ENCODE measurements at places on chromosomes 16 and 17.

DNA sequence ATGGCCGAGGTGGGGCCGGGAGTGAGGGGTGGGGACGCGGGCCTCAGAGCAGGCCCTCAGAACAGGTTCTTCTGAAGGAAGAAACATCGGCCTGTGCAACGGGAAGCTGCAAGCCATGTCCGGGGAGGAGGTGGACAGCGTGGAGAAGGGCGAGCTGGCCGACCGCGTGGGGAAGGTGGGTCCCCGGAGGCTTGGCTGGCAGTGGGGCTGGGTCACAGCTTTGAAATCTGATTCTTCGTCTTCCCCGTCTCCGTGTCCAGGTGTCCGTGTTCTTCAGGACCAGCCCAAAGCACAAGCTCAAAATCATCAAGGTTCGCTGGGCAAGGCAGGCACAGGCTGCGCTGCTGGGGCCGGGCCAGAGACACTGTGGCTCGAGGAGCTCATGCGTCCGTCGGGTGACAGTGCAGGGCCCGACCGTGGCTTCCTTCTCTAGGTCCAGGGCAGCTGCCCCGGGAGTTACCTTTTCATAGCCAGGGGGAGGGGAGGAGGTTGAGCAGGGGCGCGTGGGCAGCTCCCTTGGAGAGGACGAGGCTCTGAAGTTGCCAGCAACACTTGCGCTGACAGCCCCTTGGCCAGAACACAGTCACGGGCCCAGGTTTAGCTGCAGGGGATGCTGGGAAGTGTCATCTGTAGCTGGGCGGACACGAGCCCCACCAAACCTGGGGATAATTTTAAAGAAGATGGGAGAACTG, 51.3 kb downstream of the MEAK7 start:
- DNase-seq = no peak

DNA sequence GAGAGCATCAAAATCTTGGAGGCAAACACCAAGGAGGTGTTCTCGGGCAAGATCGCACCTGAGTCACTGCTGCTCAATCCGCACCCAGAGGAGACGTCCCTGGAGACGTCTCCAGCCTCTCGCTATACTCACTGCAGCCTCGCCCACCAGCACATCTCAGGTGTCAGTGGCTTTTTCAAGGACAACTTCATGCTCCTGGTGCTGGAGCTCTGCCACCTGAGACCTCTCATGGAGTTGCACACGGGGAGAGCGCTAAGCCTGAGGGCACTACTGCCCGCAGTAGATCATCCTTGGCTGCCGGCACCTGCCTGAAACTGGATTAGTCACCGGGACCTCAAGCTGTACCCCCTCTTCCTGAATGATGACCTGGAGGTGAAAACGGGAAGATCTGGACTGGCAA, 2.6 kb upstream of the MBTPS1 start:
- DNase-seq = no peak

DNA sequence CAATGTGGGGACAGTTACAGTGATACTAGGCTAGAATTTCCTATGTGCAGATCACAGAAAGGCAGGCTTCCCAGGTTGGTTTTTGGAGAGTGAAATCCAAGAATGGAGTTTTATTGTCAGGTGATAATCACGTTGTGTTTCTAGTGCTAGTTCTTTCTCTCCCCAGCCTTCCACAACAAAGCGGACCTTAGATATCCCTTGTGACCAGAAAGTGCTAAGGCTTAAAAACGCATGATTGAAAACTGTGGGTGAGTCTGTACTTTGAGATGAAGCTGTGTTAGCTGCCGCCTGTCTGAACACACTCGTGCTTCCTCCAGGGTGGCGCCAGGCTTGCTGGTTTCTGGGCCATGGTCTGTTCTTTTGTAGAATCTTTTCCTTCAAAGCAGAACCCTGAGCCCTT, 52.1 kb downstream of the BANP start:
- no peak for DNase-seq

DNA sequence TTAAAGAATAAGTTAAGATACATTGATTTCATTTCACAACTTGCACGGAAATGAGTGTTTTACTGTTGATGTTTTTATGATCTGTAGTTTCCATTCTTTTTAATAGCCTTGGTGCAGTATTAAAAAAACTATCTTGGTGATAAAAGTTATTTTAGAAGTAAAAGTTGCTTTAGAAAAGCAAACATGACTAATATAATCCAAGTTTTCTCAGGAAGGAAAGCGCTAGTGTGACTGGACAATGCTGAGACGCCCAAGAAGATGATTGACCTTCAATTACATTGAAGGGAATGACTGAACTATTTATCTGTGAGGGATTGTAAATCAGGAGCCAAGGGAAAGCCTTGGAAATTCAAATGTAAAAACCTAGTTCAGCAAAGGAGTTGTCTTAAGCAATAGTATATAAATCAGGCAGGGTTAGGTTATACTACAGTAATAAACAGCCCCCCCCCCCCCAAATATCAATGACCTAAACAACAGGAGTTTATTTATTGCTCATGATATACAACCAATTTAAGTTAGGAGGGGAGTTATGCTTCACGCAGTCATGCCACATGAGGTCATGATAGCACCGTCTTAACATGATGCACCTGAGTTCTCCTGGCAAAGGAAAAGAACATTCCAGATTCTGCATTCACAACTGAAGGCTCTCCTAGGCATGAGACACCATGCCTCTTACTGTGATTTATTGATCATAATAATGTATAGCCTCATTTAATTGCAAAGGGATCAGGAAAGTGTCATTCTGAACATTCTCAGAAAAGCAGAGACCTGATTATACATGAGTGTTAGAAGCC, 443.8 kb downstream of the CDH13 start:
- DNase-seq = no peak

- no peak for DNase-seq
Observed at GRCh38 chr16:28136751-28137434, 73.4 kb upstream of the GSG1L start.

GRCh38 chr16:57533431-57534336, 2.7 kb downstream of the CCDC102A start:
- no peak for DNase-seq

DNA sequence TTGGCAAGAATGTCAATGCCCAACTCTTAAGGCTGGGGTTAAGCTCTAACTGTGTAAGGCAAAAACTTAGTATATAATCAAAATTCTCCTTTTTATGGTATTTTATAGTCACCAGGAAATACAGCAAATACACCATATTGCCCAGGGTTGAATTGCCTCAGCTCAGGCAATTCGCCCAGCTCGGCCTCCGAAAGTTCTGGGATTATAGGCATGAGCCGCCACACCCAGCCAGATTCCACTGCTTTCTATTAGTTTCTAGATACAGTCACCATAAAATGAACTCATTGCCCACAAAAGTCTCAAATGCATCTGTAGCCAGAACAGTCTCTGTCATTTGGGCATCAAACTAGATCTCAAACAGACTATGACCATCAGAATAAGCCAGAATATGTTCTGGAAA, 238.7 kb upstream of the TOX3 start:
- DNase-seq = no peak

- no peak for DNase-seq
Observed at GRCh38 chr17:56690441-56691291, 97.2 kb downstream of the NOG start.

DNA sequence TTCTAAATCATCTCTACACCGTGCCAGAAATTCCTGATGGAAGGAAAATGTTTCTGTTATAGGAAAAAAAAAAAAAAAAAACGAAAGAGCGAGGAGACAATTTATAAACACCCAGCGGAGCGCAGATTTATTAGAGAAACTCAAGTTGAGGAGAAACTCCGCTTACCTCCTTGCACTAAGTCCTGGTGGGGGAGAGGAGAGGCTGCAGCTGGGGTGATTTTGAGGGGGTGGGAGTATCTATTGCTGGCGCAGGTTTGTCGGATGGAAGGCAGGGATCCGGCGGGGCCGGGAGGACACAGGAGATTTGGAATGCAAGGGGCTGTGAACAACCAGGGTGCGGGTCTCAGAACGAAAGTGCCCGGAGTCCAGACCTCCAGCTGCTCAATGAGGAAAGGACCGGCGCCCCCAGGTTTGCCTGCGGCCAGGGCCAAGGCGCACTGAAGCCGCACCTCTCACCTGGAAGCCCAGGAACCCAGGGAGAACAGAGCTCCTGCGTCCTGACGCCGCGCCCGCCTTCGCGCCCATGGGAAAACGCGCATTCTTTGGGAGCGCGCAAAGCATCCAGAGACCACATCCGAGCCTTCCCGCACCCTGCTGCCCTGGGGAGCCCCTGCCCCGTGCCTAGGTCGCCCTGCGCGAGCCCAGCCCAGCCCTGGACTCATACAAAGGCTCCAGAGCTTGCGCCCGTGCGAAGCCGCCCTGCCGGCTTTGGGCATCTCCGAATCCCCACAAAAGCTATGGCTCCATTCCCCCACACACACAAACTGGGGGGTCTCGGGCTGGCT, 2.6 kb upstream of the HOXB8 start:
- no peak for DNase-seq

DNA sequence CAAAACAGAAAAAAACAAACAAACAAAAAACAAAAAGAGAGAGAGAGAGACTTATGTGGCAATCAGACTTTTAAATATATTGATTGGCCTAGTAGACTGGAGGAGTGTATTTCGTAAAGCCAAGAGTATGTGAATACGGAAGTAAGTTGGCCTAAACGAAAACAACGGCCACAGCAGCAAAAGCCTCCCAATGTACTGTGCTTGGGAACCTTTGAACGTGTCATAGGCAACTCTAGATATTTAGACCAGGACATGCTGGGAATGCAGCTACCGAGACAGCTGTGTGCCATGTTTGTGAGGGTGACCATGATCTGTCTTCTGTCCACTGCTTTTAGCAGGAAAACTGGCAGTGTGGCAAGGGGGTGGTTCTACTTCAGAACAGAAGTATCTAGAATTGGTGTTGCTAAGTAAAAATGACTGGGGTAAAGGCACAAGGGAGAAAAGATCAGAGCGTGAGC, 7.4 kb downstream of the MAF start:
- DNase-seq = no peak

DNA sequence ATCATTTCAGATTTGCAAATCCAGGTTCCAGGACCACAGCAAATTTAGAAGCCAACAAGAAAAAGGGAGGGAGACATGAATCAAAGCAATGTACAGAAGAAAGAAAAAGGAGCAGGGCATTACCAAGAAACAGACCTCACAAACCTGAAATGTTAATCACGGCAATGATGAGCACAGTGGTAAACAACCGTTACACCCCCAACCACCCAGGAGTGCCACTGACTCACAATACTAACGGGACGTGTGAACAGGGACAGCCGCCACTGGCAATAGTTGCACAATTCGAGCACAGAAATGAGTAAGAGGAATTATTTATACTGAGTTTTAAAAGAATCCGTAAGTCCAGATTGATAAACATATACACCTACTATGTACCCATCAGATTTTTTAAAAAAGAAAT, 13.8 kb downstream of the USP22 start:
- DNase-seq = peak; percentile 84

DNA sequence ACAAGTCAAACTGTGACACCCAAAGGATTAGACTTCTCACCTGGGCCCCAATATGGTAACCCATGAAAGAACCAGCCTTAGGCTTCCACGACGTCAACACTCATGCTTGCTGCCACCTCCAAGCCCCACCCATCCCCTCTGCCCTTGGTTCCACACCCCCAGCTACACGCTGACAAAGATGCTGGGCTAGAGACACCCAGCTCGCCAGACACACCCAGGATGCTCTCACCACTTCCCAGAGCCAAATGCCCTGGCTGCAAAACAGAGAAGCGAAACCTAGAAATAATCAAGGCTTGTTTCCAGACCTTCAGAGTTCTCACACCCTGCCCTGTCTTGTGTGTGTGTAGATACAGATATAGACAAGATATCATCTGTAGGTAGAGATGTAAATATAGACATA, 26.0 kb upstream of the ADCY9 start:
- DNase-seq = no peak

GRCh38 chr16:87201052-87201451, 116.1 kb downstream of the C16orf95 start:
- peak; percentile 99 for DNase-seq

GRCh38 chr17:39915559-39915958, 2.9 kb downstream of the GSDMB start:
- DNase-seq = no peak

- peak; percentile 86 for DNase-seq
Observed at GRCh38 chr17:76053246-76054111, 18.8 kb downstream of the SRP68 start.

GRCh38 chr16:80166082-80166481, 374.7 kb upstream of the DYNLRB2 start:
- DNase-seq = no peak

- DNase-seq = no peak
Observed at GRCh38 chr17:50129353-50129727, 620 bp downstream of the SAMD14 start.

- no peak for DNase-seq
Observed at GRCh38 chr17:83124871-83125514, 45.6 kb downstream of the METRNL start.

DNA sequence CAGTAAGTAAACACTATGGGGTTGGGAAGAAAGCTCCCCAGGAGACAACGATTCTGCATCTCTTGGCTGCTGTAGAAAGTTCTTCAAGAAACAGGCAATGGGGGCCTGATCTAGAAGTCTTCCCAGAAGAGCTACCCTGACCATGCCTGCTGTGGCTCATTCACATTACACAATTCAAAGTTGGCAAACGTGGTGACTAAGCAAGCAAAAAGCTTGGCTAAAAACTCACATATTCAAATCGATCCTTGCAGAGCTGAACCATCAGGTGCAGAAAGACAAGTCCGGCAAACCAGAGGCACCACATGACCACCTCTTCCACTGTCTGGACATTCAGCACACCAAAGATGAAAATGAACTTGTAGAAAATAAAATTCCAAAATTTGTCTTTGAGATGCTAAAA, 16.1 kb downstream of the AMFR start:
- DNase-seq = peak; percentile 47

GRCh38 chr17:2393954-2394749, 6.7 kb downstream of the MNT start:
- no peak for DNase-seq

DNA sequence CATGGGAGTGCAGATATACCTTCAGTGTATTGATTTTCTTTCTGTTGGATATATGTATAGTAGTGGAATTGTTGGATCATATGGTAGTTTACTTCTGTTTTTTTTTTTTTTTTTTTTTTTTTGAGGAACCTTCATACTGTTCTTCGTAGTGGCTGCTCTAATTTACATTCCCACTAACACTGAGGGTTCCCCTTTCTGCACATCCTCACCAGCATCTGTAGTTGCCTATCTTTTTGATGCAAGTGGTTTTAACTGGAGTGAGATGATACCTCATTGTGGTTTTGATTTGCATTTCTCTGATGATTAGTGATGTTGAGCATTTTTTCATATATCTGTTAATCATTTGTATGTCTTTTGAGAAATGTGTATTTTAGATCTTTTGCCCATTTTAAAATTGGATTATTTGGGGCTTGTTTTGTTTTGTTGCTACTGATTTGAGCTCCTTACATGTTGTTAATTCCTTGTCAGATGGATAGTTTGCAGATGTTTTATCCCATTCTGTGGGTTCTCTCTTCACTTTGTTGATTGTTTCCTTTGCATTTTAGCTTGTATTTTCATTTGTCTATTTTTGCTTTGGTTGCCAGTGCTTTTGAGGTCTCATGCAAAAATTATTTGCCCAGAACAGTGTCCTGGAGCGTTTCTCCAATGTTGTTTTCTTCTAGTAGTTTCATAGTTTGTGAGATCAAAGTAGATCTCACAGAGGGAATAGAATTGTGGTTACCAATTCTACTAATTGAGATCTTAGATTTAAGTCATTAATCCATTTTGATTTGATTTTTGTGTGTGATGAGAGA, 25.0 kb upstream of the BCAS3 start:
- DNase-seq = no peak
